Stimulated activated CD4-positive, alpha-beta T cell treated with anti-CD3 and anti-CD28 coated beads, Interleukin-12 subunit alpha, Interleukin-12 subunit beta, amount 100 ng/mL, for 4 hours (primary cell): ENCODE measurements at places on chromosomes 4 and X.

DNA sequence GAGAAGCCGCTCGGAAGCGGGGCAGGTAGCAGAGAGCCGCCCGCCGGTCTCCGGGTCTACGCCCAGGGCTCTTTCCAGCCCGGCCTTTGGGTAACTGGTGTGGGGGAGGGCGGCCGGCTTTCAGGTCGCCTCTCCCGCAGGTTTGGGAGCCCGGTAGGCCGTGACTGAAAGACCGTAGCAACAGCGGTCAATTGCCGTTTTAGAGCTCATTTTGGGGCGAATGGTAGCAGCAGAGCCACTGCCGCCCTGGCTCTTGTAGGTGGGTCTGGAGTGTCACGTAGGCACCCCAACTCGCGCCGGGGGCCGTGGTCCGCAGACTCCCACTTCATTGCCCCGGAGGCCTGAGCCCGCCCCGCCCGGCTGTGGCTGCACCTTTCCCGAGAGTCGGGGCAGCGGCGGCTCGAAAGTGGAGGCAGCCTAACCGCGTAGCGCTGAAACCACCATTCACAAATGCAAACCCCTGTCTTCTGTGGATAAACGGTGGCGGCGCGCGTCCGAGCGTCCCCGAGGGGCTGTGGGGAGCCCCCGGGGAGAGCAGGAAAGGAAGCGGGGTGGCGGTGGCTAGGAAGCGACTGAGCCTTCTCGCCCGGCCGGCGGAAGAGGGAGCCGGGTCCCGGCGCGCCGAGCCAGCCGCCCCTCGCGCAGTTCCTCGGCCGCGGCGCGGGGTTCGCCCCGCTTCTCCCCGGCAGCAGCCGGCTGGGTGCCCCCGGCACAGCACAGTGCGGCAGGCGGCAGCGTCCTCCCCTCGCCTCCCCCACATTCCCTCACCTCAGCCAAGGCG is 2185.1 kb upstream of the TENM3 start:
- DNase-seq, result no peak

DNA sequence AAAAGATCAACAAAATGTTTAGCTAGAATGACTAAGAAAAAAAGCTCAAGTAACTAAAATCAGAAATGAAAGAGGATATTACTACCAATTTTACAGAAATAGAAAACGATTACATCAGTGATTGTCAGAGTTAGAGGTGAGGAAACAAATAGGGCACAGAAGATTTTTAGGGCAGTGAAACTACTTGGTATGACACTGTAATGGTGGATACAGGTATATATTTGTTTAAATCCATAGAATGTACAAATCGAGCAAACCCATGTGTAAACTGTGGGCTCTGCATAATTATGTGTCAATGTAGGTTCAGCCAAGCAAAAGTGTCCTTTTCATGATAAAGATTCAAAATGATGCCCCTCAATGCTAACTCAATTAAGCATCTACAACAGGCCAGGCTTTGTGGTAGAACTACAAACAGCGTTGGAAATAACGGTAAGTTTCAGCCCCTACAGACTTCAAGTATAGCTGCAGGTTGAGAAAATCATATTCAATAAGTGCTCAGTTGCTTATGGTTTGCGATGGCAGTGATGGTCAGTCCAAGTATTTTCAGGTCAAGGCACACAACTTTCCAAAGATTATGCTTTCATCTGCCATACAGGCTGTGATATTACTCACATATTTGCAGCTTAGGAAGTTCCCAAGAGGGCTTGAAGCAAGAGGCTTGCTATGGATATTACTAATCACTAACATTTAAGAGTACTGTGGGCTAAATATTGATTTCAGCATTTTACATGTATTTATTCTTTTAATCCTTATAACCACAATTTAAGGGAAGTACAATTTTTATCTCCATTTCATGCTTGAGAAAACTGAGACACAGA is 158.6 kb downstream of the TET2 start:
- no peak for DNase-seq

- DNase-seq, result no peak
Observed at GRCh38 chr4:156188596-156188995, 234.9 kb upstream of the CTSO start.

- DNase-seq, result no peak
Observed at GRCh38 chr4:7183161-7183560, 9.2 kb upstream of the SORCS2 start.

- no peak for DNase-seq
Observed at GRCh38 chr4:173684223-173684622, 154.2 kb upstream of the HAND2 start.

GRCh38 chrX:48989483-48989882 is 12.6 kb downstream of the GRIPAP1 start:
- DNase-seq, result no peak

- DNase-seq, result no peak
Observed at GRCh38 chrX:130615941-130616340, 214.2 kb downstream of the RBMX2 start.

DNA sequence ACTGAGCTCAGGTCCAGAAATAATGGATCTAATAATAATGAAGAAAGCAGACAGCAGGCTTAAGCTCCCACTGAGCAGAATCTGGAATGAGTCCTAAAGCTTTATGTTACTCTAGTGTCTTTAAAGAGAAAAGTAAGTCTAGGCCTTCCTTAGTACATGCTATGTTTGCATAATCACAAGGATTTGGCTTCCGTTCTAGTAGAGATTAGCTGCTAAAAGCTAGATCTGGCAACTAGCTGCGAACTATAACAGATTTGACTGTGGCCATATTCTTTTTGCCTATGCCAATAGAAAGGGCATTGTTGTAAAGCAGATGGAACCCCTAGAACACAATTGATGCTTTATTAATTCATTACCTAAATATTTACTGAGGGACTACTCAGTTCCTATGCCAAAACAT is 19.0 kb downstream of the COX7B2 start:
- no peak for DNase-seq

DNA sequence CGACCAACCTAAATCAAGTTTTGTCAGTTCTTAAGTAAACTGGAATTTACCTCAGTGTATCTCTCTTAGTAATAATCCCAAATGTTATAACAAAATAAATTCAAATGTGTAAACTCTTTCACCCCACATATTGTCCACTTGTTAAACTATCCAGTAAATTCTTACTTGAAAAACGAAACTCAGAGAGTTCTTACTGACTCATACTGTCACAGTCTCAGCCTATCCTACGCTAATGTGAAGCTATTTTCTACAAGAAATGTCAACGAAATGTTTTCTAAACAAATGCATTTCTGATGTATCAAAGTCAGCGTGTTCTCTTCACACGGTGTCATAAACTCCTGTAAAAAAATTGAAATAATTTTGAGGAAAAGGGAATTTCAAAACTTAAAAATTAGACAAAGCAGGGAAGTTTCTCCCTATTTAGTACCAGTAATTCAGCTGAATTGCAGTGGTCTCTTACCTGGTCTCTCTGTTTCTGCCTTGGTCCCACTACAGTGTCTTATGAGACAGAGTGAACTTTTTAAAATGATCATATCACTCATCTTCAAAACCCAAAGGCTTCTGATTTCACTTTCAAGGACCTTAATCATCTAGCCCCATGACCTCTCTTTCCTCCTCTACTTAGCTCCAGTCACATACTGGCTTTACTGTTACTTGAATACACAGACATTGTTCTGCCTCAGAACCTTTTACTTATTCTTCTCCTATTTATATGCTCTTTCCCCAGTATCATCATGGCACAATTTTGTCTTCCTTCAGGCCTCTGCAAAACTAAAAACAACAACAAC is 63.3 kb downstream of the DCAF8L1 start:
- DNase-seq, result no peak

DNA sequence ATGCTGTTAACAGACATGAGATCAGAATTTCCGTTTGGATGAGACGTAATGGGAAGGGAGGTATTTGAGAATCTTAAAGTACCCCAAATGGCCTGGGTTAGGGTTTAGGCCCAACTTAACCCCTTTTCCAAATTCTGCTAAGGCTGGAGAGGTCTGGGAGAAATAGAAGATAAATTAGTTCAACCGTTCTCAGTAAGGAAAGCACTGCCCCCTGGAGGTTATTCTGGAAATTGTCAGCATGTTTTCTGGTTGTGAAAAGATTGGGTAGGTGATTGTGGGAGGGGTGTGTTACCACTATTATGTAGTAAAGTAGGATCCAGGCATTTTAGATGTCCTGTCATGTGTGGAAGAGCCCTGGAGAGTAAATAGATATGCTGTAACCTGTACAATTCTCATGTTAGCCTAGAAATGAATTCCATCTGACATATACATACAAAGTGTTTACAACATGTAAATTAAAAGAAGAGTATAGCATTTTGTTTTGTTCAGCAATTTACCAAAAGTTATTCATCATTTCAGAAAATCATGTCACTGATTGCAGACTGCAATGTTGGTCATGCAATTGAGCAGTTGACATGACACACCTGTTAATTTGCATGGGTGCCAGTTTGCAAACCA is 26.8 kb upstream of the GRXCR1 start:
- peak; percentile 15 for DNase-seq

- DNase-seq, result no peak
Observed at GRCh38 chr4:162682651-162683050, 484.0 kb downstream of the NAF1 start.

DNA sequence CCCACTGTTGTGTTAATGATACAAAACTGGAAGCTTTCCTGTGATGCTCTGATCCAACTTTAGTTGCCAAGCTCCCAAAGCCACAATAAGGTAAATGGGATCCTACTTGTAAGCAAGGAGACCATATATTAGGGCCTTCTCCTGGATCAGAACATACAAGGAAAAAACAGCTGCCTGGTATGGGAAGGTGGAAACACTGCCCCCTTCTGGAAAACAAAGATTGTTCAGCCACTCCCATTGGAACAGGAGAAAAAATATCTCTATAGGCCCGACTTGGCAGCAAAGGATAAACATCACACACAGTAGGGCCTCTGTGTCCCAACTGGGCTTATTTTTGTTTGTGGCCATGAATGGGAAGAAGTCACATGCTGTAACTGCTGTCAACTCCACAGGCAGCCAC is 166.5 kb downstream of the TBX22 start:
- no peak for DNase-seq
